ENCODE measurements at places on chromosomes 2 and 18.
A peak's percentile ranks its signal among the peaks of the same experiment; 100 is the strongest.

- no peak for DNase-seq
Observed at GRCh38 chr2:37893327-37893726, 31.8 kb upstream of the RMDN2 start.

GRCh38 chr2:233064530-233065199 is 4.5 kb downstream of the INPP5D start:
- DNase-seq, result no peak

DNA sequence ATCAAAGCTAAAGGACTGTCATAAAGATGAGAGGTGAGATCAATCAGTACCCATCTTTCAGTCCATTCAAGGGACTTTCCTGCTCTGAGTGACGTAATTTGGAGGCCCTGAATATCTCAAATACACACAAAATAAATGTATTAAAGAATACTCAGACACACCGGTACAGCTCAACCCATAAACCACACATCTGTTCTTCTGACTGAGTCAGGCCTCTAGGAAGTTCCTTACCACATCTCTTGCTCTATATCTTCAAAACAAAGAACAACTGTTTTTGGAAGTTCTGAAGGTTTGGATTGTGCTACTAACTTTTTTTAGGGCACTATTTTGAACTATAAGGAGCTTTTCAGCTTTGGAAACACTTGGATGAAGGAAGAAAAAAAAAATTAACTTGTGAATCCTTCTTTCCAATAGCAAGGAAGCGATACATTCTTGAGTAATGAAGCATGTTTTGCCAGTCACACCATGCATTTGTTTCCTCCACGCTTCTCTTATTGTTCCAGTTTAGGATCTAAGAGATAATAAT is 866.5 kb upstream of the VRK2 start:
- DNase-seq, result peak; percentile 7

DNA sequence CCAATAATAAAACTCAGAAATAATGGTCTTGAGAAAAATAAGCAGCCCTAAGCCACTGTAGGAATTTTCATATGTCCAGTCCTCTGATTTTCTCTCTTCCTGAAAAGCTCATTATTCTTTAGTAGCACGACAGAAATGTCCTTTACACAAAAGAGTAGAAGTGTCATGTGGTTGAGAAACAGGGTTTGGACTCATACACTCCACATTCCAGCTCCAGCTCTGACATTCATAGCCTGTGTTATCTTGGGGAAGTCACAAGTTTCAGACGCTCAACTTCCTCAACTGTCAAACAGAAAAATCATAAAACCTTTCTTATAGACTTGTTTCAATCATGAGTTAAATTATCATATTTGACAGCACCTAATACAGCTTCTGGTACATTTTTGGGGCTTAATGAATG is 511.5 kb downstream of the TNS1 start:
- no peak for DNase-seq

DNA sequence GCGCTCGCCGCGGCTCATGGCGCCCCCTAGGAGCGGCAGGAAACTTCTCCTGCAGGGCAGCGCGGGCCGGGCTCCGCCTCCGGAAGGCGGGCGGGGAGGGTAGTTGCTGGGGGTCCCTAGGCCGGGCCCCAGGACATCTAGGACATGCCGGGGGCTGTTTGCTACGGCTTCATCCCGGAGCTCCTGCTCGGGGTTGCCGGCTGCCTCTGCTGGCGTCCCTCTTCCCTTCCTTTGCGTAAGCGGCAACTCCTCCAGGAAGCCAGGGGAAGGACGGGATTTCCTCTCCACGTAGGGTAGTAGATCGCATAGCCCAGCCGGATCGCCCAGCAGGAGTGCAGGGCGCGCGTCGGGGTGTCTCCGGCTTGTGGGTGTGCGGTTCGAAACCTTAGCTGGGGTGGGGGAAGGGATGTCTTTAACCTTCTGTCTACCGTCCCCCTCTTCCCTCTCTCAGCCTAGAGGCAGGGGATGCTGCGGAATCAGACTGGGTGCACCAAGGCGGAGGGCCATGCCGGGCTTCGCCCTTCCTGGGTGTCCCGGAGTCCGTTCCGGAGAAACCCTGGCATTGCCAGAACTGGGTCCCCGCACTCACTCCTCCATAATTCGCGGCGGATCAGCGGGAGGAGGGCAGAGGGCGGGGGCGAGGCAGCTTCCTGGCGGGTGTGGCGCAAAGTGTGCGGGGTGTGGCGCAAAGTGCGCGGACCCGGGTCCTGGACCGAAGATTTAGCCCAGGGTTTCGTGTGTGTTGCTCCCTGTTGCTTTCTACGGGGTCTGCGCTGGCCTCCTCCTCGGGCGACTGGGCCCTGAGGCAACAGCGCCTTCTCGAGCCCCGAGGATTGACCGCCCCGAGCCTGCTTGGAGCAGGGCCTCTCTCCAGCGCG is 12.2 kb upstream of the SKOR2 start:
- DNase-seq, result peak; percentile 47

All from AG20443 (cell line).